ENCODE measurements at places on chromosomes 1 and 21.

GRCh38 chr1:115654125-115654524 is 12.4 kb downstream of the VANGL1 start:
- no peak for DNase-seq

DNA sequence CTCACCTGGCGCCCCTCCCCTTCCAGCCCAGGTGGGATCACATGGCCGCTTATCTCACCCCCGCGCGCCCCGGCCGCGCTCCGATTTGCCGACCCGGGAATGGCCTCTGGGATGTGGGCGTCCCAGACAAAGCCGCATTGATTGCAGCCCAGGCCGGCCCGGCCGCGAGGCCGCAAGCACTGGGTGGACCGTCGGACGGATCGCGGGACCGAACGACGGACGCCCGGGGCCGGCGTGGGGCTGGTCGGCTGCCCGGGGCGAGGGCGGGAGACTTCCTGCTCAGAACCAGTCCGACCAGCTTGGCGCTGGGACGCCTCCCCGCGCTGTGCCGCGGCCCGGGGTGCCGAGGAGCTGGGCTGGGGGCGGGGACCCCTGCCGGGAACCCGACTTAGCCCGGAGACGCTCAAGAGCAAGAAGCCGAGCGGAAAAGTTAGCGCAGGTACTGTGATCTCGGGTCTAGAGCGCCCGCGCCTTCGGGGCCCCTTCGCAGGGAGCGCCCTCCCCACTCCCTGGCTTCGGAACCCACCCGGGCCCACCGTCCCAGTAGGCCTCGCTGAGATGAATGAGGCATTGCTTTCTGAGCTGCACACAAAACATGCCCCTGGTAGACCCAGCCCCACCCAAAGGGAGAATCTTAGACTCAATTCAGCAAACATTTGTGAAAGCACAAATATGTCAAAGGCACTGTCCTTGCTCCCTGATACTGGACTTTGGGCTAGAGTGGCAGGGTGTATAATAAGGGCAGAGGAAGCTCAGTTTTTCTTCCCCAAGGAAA is 415 bp upstream of the LAD1 start:
- no peak for DNase-seq

DNA sequence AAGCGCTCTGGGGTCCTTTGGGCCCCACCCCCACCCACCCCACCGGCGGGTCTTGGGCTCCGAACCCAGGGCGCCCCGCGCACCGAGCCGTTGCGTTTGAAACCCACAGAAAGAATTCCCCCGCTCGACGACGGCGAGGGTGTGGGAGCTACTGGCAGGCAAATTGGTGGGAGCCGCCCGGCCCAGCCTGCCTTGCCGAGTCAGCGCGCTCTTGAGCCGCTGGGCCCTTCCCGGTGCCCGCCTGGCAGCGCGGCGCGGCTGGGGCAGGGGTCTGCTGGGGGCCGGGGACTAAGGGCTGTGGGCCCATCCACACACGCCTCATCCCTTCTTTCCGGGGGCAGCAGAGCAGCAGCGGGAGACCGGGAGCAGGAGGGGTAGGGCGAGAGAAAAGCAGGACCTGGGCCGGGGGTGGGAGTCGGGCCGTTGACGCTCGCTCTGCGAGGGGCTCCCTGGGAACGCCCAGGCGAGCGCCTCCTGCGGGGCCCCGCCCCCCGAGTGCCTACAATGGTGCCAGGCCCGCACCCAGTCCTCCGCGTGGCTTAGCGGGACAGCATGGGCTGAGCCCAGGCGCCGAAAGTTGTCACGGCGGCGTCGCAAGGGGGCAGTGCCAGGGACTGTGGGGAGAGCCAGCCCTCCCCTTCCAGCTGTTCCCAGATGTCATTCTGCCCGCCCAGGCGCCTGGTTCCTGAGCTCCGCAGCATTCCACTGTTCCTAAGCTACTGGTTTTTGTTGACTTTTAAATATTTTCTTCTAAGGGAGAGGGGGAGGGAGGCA is at the start of gene C1orf94:
C1orf94 (plus strand) TSS at position 78 of the 774 bp plus-strand sequence. CDS start 883 bp downstream, outside the sequence.
- DNase-seq, result no peak

DNA sequence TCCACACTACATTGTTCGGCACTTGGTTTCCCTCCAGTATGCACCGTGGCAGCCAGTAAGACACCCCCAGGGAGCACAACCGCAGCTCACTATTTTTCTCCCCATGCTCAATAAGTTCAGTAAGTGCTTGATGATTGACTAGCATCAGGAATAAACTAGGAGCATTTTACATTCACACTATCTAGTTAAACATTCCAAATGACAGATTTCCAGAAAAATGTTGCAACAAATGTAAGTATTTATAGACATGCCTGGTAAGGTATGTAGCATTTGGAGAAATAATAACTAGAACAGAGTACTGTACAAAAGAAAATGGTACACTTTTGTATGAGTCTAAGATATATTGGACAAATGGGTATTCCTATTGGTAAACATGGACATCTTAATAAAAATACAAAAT is 92.9 kb downstream of the SLC45A1 start:
- no peak for DNase-seq

DNA sequence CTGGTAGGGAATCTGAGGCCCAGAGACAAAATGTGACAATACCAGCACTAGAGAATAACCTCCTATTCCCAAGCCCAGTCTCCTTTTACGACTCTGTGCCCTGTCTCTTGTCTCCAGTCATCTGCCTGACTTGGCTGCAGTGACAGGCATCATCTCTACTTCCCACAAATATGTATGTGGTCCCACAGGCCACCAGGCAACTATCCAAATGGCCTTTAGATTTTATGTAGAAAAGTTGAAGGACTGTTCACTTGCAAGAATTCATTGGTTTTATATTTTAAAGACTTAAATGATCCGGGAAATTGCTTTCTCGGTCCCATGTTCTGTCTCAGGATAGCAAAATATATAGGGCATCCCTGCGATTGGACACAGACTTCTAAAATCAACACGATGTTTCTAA is 11.6 kb downstream of the KRTAP24-1 start:
- DNase-seq, result no peak

Measured in stimulated activated CD8-positive, alpha-beta memory T cell treated with anti-CD3 and anti-CD28 coated beads, Interleukin-12 subunit alpha, Interleukin-12 subunit beta, amount 100 ng/mL, for 1 hour (primary cell).